ENCODE measurements at places on chromosomes 13 and 19.

DNA sequence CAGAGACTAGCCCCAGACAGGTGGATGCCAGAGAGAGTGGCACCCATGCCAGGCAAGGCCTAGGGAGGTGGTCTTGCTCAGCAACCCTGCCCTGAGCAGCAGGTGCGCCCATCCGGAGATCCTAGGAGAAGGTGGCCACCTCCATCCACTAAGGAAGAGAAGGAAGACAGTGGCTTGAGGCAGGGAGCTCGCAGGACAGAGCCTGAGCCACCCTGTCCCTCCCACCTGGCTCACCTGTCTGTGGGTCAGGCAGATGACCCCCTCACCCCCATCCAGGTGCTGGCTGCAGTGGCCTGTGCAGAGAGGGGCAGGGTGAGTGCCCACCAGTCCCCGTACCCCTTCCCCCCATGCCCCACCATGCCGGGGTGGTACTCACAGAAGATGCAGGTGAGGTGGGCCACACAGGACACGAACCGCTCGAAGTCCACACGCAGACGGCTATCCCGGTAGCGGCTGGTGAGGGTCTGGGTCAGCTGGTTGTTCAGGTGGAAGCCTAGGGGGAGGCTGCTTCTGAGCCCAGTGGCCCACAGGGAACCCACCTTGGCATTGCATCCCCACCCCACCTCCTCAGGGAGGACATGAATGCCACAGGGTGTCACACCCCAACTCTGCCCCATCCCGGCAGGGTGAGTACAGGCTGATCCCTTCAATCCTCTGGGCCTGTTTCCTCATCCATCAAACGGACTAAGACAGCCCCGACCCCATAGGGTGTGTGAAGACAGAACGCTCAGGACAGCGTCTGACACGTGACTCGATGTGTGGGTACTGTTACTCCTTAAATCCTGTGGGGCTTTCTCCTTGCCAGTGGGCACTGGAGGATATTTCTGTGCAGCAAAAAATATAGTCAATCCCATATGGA, 13.3 kb downstream of the CAPN12 start:
- peak; percentile 66 for DNase-seq

- no peak for DNase-seq
Observed at GRCh38 chr19:38766276-38767047, 6.9 kb downstream of the LGALS7 start.

- peak; percentile 79 for DNase-seq
Observed at GRCh38 chr19:8324186-8325050, 3.1 kb downstream of the RPS28 start.

GRCh38 chr13:101896541-101896940, 444.1 kb downstream of the ITGBL1 start:
- no peak for DNase-seq

GRCh38 chr13:50400035-50400726, 384.9 kb downstream of the KCNRG start:
- peak; percentile 34 for DNase-seq

DNA sequence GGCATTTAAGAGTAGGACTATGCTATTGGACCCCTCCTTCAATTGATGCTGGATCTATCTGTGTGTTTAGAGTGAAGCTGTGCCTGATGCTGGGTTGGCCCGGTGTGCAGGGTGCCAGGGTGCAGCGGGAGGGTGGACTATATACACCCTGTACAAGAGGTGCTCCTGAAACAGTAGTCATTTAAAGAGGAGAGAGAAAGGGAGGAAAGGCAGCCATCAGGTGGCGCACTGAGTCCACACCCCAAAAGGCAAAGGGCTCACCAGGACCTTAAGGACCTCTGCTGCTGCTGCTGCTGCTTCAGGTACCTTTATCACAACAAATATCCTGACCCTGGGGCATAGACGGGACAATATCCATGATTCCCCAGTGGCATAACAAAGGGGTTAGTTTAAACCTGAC, 39.4 kb downstream of the ZNF136 start:
- DNase-seq = no peak

- DNase-seq = no peak
Observed at GRCh38 chr19:11749751-11750150, 11.0 kb upstream of the ZNF823 start.

DNA sequence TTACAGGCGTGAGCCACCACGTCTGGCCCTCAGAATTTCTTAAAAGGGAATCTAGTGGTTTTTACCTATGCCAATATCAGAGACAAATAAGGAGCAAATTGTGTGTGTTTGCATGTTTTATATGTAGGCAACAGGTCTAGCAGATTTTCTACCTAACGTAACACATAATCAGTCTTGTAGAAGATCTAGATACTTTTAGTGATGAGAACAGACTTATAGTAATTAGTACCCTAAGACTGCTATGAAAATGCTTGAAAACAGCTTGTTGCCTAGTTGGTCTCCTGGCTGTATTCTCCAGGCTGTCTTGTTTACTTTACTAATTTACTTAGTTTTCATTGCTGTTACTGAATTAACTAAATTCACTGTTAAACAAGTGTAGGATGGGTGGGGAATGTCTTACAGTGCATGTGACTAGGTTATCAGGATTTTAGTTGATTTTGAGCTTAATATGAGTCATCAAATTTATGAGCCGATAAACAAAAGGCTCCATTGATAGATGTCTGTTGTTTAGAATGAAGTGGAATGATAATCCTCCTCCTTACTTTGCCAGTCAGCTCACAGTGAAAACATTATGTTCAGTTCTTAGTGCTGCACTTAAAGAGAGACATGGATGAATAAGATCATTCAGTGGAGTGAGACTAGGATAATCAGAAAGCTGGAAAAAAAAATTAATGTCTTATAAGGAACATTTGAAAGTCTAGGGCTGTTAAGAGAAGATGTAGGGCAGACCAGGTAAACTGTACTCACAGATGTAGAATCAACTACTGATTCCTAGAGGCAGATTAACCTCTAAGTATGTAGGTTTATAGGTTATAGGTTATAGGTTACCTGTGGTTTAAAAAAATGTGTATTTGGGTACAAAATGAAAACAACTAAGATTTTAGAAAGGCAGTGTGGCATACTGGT, 22.4 kb downstream of the GTF2F2 start:
- DNase-seq = no peak

DNA sequence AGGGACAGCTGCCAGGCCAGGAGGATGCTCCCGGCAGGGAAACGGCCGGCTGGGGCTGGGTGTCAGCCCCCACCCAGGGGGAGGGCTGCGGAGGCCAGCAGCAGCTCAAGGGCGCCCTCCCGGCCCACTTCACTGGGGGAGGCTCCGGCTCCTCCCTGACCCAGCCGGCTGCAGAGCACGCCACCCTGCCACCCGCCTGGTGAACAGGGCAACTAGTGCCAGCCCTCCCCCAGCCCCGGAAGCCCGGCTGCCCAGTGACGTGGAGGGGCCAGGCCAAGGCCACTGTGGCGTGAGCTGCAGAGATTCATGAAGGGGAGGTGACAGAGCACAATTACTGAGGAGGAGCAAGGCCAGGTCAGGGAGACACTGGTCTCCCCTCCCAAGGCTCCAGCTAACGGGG, 14.7 kb downstream of the REXO1 start:
- DNase-seq = peak; percentile 39

- no peak for DNase-seq
Observed at GRCh38 chr19:17762505-17763229, 11.4 kb downstream of the FCHO1 start.

DNA sequence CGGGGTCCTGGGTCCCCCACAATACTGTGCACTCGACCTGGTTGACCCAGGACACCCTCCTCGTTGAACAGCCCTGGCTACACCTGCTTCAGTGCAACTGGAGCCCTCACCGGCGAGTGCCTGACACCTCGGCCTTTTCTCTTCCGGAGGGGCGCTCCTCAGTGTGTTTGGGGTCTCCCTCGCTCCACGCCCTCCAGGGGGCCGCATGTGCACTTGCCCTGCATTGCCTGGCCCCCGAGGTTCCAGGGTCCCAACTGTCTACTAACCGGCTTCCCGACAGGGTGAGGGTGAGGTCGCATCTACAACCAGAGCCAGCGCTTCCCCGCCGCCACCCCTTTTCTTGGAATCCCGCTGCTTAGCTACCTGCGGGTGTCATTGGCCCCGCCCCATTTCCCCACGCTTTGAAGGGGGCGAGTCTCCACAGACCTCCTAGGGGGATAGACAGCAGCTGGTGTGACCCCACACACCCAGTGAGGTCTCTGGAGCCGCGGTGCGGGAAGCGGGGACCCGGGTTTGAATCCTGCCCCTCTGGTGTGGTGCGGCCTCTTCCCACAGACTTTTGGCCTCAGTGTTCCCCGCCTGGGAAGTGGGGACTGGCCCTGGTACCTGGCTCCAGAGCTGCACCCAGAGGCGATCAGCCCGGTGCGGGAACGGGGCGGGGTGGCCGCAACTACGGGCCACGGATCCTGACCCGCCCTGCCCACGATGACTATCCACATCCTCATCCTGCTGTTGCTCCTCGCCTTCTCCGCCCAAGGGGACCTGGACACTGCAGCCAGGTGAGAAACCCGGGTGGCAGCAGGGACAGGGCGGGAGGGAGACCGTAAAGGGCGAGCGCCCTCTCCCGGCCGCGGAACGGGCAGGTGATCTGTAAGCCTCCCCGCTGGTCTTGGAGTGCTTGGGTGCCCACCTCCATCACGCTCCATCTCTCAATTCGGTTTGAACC, at the start of gene ADM5:
Gene ADM5 (plus strand): TSS at position 462 of the 946 bp plus-strand sequence. CDS start 244 bp downstream, at position 706.
- peak; percentile 73 for DNase-seq

DNA sequence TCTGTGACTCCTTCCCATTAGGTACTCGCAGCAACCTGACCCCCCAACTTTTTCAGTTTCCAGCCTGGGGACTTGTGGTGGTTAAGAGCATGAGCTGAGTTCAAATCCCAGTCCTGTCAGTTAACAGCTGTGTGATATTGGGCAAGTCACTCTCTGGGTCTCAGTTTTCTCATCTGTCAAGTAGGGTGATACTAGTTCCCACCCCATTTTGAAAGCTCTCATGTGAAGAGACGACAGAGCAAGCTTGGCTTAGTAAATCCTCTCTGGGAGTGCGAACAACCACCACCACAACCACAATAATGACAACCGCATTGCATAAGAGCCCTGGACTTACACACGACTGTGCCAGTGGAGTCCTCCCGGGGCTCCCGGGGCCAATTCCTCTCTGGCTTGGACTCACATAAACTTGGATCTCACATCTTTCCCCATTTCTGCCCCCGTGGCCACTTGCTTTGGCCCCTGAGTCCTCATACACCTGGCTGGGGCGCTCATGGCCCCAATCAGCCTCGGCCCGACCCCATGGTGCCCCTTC, 454 bp downstream of the BLVRB start:
- DNase-seq = no peak

DNA sequence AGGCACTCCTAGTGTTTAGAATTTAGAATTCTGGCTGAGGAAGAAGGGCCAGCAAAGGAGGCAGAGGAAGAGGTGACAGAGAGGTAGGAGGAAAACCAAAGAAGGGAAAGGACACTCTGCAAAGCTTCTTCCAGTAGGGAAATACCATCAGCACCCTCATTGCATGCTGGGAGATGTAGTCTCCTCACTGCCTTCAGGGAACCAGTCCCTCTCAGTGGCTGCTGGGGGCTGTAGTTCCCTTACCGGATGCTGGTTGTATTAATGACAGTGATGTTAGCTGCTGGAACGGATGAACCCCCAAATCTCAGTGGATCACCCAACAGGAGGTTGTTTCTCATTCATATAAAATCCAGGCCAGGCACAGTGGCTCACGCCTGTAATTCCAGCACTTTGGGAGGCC, 10.1 kb downstream of the GRIN2D start:
- DNase-seq = no peak

DNA sequence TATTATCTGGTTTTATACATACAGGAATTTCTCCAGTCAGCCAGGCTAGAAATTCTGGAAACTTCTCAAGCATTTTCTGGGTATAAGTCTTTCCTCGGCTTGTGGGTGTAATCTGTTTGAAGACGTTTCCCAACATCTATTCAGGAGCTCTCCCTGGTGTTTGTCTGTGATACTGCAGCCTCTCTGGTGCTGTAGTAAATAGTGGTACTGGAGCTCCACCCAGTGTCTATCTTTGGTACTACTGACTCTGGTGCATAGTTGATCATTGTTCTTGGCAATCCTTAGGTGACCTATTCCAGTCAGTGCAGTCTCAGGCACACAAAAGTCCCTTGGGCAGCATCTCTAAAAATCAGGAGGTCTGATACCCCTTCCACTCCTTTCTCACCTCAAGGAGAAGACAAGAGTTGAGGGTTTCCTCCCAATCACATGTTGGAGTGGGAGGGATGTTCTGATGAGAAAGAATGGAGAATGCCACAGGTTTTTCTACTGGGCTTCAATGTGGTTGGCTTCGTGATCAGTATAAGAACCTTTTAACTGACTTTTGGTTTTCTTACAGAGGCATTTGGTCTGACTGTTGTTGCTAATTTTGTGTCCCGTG, 115.5 kb downstream of the CYSLTR2 start:
- peak; percentile 70 for DNase-seq

DNA sequence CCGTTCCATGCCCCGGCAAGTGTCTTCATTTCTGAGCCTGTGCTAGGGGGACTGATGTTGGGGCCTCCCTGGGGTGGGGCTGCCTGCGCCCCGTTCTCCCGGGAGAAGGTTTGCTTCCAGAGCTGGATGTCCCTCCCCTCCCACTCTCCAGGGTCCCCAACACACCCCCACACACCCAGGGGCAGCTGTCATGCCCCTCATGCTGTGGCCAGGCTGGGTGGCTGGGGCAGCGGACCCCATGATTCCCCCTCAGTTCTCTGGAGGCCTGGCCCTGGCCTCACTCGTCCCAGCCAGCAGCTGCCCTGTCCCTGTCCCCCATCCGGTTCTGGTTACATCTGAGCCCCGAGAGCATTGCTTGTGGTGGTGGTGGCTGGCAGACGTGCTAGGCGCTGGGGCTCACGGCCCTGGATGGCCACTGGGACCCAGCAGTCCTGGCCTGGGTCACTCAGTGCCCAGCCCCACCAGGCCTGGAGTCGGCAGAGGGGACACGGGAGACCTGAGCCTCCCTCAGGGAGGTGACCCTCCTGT, 184.8 kb downstream of the KDM4B start:
- DNase-seq = peak; percentile 62

DNA sequence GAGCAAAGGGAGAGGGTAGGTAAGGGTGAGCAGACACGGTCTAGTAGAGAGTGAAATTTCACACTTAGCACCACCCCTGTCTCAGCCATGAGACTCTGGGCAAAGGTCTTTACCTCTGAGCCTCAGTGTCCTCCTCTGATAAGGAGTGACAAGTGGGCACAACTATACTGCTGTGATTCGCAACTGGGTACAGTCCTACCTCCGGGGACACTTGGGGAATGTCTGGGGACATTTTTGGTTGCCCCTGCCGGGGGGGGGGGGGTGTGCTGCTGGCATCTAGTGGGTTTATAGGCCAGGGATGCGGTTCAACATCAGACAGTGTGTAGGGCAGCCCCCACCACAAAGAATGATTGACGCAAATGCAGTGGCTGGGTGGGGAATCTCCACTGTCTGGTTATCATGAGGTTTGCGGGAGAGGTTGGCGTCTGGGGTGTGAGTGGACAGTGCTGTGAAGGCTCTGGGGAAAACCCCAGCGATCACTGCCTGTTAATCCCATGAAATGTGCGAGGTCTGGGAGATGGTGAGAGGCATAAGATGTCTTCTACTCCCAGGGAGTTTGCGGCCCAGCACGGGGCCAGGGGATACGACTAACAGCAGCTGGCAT, 4.3 kb downstream of the NACC1 start:
- DNase-seq = no peak

GRCh38 chr13:105527127-105527526, 1008.3 kb downstream of the EFNB2 start:
- DNase-seq = no peak
